ENCODE measurements at places on chromosomes 5 and 9.

DNA sequence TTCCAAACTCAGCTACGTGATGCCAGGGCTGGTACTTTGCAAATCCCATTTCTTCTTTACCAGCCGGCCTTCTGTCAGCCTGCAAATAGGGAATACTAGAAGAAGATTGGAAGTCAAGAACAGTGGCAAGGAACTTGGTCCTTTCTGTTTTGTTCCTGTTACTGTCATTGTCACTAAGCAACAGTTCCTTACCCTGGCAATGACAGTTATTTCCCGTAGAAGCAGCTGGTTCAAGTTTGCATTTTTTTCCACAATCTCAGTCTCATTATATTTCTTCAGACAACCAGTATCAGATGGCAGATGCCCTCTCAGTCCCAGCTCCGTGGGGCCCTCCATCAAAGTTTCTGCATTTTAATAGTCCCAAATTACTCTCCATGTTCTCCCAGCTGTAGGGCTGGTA is 9.1 kb upstream of the C1QTNF2 start:
- no peak for DNase-seq

GRCh38 chr5:153584960-153585359 is 94.5 kb downstream of the GRIA1 start:
- no peak for DNase-seq

DNA sequence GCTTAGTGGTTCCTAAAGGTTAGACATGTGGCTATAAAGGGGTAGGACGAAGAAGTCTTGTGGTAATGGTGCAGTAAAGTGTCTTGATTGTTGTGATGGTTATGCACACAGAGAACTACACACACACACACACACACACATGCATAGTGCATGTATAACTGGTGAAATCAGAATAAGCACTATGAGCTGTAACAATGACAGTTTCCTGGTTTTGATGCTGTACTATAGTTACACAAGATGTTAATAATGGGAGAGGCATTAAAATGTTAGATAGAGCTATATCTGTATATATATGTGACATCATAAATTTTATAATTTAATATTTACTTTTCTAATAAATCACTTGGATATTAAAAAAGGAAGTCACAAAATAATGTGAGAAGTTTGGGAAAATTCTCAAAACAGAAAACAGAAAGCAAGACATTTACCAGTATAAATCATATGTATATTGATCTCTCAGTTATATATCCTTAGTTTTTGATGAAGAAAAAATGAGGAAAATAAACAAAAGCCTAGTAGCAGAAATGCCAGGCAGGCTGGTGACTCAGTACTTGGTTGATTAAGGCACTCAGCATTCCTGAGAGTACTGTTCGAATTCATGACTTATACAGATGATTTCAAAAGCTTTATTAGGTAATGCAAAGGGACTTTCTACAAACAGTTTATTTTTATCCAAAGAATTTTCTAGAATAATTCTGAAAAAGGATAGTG is 350.5 kb upstream of the DAB2 start:
- DNase-seq = no peak

GRCh38 chr5:10333154-10334006 is 20.1 kb upstream of the MARCHF6 start:
- no peak for DNase-seq

- no peak for DNase-seq
These were observed 78.4 kb downstream of the TMEM161B start for GRCh38 chr5:88190106-88190834.
